ENCODE measurements at places on chromosomes 7 and 10.

GRCh38 chr10:52877451-52877850, 104.9 kb upstream of the MBL2 start:
- DNase-seq = no peak

DNA sequence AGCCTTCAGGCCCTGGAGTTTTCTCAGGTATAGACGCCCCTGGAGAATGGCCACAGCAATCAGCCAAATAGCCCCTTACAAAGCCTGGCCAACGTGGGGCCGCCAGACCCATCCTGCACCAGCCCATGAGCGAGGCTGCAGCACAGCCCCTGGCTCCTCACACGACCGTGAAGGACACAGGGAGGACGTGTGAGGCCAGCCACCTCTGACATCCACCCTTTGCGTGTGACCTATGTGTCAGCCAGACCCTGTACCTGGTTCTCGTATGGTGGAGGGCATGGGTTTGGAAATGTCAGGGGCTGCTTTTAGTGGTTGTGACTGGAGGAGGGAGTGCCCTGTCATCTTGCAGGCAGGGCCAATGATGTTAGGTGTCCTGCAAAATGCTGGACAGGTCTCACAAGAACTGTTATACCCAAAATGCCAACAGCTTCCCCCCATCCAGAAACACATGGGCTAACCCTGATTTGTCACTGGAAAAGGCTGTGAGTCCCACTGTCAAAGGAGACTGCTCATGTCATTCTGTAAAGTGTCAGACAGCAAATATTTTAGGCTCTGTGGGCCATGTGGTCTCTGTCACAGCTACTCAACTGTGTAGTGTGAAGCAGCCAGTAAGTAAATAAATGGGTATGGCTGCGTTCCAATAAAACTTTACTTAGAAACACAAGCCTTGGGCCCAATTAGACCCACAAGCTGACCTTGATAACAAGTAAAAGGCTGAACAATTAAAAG, 30.0 kb downstream of the NOD1 start:
- DNase-seq = no peak

DNA sequence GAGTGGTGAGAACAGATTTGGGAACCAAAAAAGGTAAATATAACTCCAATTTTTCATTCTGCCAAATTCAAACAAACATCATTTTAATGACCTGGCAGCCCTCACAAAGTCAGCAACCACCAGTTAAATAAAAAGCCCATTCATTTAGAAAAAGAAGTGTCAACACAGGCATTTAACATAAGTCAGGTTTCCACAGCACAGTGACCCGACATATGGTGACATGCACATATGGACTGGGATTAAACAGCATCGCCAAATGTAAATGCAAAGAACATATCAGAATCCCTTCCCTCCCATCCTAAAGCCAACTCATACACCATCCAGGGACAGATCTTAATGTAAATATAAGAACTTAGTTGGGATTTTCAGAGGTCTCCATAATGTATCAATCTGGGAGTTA, 293.2 kb downstream of the FGFR2 start:
- no peak for DNase-seq

- DNase-seq = no peak
These were observed 145.2 kb upstream of the PFKP start for GRCh38 chr10:2921956-2922680.

GRCh38 chr10:93566435-93567276, at the start of gene FFAR4:
FFAR4 (plus strand) TSS chr10:93566665; CDS start chr10:93566721, 56 bp downstream.
- no peak for DNase-seq

GRCh38 chr7:55158541-55159382, 139.9 kb downstream of the EGFR start:
- DNase-seq = no peak

- DNase-seq = no peak
These were observed 28.0 kb downstream of the MICU1 start for GRCh38 chr10:72597897-72598296.

- no peak for DNase-seq
These were observed 374.6 kb downstream of the GLRX3 start for GRCh38 chr10:130510755-130511154.

DNA sequence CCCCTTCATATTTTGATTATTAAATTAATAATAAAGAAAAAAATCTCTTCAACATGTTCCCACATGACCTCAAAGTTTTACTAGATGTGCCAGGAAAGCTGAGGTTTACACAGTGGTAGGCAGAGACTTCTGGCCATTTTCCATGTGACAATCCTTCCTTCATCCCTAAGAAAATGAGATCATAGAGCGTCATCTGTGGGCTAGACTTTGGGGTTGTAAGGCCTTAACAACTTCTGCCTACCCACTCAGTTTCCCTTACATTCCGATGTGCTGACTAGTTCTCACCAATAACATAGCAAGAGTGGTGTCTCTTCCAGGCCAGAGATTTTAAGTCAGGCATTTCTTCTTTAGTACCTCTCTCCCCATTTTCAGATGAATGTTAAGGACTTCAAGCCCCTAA, 171.1 kb upstream of the PHF14 start:
- no peak for DNase-seq

- no peak for DNase-seq
These were observed 39.1 kb downstream of the SIRT1 start for GRCh38 chr10:67923551-67923950.

- no peak for DNase-seq
These were observed 122.7 kb downstream of the SFMBT2 start for GRCh38 chr10:7288060-7288690.

DNA sequence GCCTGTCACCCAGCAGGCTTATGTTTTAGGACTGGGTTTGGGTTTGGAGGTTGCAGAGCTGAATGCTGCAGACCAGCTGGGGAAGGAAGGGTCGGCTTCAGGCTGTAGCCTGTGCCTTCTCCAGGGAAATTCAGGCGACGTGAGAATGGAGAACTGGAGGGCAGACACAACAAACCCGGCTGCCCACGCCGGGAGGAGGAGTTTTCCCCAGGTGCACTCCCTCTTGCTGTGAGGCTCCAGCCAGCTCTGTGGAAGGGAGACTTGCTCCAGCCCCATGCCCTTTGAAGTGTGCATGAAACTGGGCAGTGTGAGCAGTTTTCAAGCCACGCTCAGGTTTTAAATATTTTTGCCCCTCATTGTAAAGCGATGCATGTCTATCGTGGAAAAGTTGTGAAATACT, 279.1 kb downstream of the CCSER2 start:
- DNase-seq = no peak

DNA sequence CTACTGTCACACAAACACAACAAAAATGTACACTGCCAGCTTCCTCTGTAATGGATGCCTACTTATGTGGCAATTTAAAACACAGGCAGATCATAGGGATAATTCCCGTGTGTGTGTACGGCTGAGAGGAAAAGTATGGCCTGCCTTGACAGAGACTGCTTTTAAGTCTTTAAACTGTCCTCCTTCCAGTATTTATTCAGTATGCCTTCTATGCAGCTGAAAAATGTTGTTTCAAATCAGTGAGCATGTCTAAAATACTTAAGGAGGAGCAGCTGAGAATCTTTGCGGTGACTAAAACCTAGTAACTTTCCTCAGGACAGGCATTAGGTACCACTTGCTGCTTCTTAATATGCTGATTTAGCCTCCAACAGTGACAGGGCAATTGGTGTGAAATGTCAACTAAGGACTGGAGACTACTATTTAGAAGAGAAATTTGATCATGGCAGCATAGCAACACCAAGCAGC, 126.3 kb downstream of the CACNA2D1 start:
- DNase-seq = no peak

DNA sequence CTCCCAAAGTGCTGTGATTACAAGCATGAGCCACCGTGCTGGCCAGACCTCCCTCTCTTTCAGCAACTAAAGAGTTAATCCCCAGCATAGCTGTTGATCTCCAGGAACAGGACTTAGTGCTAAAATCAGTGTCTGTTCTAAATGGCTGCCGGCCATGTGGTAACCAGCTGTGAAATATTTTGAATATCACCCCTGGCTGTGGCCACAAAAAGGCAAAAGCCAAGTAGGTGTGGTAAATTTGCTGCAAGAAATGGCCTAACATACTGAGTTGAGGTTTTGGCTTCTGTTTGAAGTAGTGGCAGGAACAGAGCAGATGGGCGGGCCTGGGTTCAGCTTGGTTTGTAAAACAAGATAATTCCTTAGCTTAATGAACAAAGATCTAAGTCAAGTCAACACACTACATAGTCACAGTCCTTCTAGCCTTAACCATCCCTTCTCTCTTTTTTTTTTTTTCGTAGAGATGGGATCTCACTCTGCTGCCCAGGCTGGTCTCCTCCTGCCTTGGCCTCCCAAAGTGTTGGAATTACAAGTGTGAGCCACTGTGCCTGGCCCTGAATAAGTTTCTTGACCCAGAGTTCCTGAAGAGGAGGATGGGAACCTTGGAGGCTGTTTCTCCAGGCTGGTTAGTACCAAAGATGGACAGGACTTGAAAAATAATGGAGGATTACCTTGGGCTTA, 22.7 kb upstream of the AGFG2 start:
- no peak for DNase-seq

- DNase-seq = no peak
These were observed 3.1 kb upstream of the CUX1 start for GRCh38 chr7:101814081-101814990.
